Stimulated activated CD8-positive, alpha-beta memory T cell treated with anti-CD3 and anti-CD28 coated beads, Interleukin-12 subunit alpha, Interleukin-12 subunit beta, amount 100 ng/mL, for 1 hour (primary cell): ENCODE measurements at places on chromosomes 12 and 14.
A peak's percentile ranks its signal among the peaks of the same experiment; 100 is the strongest.

GRCh38 chr14:103923863-103924262 lies 4.4 kb upstream of the TDRD9 start:
- no peak for DNase-seq

GRCh38 chr12:131608740-131609690 lies 101.9 kb upstream of the SFSWAP start:
- peak; percentile 29 for DNase-seq

DNA sequence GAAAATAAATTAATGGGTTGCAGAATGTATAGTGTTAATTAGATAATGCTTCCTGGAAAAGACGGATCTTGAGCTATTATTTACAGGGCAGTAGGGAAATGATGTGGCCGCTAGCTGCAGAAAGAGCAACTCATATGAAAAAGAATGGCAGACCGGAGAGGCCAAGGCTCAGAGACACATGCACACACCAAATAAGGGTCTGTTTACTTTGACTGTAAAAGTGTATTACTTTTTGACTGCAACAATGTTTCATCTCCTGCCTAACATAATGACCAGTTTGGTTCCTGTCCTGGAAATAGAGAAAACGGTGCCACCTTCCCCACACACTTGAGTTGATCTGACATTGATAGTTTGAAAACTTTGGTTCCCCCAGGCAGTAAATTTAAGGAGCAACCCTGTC lies 290.9 kb downstream of the CACNA1C start:
- no peak for DNase-seq

GRCh38 chr12:112381406-112381882 lies 787 bp downstream of the HECTD4 start:
- no peak for DNase-seq

DNA sequence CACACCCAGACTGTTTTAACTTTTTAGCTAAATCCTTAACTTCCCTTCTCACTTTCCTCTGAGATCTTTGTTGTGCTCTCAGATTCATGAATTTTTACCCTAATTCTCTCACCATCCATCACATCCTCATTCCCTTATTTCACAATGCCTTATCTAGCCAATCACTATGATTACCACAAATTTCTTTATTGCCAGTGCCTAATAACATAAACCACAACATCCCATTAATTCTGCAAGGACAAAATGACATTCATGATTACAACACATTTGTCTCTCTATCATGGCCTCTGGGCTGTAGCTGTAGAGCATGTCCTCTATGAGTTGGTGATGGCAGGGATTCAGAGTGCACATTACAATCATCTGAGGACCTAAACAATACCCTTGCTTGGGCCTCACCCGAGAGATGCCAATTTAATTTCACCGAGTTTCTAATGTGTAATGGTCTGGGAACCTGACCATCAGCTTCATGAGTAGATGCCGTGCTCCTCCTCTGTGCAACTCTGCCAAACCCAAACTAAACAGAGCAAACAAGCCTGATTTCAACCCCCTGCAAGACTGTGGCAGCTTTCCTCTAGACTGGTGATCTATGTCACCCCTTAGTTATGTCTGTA lies 99.3 kb downstream of the SPTSSA start:
- DNase-seq: no peak

DNA sequence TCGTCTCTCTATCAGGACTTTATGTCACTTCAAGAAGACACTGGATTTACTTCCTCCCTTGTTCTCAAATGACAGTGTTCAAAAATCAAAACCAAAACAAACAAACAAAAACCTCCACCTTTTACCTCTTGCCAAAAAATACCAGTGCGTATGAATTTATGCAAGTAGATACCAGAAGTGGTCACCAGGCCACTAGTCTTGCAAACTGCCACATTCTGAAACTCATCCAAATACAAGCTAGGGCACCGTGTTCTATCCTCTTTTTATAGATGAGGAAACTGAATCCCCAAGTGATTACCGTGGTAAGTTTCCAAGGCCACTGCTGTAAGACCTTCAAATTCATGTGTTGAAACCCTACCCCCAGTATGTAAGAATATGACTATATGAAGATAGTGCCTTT lies 343.9 kb upstream of the KITLG start:
- DNase-seq: no peak

GRCh38 chr12:108106599-108106998 lies 22.5 kb upstream of the WSCD2 start:
- DNase-seq: no peak

- DNase-seq: no peak
Measured at GRCh38 chr12:115166698-115167315, 482.8 kb upstream of the TBX3 start.

DNA sequence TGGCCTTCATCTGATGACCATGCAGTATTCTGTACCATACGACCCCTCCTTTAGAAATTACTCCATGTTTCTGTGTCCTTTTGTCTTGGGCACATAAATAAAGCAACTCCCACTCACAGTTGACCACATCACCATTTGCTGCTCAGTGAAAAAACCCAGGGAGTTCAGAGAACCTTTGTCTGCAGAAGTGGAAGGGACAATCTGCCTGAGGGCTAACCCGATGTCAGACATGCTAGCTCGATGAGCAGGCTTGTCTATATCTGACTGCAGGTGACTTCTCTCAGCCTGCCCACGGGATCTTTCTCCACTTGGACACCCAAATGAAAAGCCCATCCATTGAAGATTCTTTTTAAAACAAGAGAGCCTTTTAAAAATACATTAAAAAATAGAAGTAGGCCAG lies 45.7 kb upstream of the GRIP1 start:
- no peak for DNase-seq

DNA sequence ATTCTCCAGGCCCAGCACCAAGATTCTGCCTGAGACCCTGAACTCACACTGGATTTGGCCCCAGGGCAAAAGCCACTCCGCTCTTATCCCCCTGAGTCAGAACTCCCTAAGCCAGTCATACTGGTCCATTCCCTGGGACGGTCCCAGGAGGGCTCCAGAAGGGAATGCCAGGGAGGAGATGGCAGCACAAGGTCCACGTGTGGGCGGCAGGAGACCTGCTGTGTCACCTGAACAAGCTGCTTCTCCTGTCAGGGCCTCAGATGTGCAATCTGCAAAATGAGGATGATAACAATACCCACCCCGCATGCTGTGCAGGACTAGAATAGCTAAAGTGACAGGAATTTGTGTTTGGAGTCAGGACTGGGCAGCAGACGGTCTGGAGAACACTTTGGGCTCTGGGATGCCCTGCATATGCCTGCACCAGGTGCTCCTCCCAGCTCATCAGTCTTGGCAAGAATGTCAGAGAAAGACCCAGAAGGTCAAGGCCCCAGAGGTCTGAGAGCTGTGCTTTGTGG lies 40.3 kb downstream of the CMKLR1 start:
- DNase-seq: no peak

DNA sequence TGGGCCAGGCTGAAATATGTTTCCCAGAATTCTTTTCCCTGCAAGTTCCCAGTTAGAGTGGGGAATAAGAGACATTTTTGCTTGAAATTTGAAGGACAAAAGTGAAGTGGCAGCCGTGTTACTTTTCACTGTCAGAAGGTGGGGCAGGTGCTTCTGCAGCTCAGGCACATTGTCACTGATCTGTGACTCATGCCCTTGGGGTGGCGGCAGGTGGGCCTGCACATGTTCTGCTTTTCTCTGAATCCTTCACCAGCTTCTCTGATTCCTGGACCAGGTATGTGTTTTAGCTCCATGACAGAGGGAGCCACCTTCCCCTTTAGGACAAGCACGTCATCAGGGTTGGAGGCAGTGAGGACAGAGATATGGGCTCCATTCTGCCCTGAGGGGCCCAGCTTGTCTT lies 11.7 kb upstream of the KCNA5 start:
- no peak for DNase-seq

DNA sequence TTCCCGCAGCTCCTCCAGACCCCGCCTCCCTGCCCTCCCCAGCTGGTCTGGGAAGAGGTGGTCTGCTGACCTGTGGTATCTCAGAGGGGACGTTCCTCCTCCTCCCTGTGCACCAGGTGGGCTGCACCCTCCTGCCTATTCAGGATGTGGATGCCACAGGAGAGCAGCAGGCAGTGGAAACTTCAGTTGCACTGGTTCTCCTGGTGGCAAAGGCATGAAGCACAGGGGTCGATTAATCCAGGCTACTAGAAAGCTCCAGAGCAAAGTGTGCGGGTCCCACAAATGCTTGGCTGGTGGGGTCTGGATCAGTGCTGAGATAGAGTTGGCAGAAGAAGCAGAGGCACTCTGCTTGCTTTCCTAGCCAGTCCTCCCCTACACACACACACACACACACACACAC lies 197.0 kb downstream of the SLC41A2 start:
- DNase-seq: no peak

- DNase-seq: no peak
Measured at GRCh38 chr12:92365836-92366235, 220.2 kb upstream of the BTG1 start.

GRCh38 chr12:127343940-127344339 lies 923.0 kb upstream of the TMEM132C start:
- DNase-seq: no peak

DNA sequence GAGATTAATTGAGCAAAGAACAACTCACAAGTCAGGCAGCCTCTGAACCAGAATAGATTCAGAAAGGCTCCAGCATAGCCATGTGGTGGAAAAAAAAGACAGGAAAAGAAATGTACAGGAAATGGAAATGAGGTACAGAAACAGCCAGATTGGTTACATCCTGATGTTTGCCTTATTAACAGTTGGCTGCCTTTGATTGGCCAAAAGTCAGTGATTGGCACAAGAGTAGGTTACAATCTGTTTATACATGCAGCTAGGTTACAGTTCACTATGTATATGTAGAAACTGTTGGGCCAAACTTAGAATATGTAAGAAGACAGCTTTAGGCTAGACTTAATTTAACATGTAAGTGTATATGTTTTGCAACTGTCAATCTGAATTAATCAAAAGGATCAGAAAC lies 118.9 kb downstream of the UNC79 start:
- DNase-seq: no peak

DNA sequence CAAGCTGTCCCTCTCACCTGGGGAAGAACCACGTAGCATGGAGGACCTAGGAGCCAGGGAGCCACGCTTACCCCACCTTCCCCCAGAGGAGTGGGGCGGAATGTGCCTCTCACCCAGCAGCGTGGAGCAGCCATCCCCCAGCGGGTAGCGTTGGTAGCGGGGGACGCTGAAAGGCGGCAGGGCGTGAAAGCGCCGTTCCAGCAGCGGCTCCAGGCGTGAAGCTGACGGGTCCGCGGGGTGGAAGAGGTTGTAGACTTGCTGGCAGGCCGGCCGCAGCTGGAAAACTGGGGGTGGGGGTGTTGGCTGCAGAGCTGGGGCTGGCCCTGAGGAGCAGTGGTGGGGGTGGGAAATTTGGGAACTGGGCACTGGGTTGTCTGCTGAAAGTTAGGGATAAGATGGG lies 11.9 kb downstream of the ARL6IP4 start:
- no peak for DNase-seq

DNA sequence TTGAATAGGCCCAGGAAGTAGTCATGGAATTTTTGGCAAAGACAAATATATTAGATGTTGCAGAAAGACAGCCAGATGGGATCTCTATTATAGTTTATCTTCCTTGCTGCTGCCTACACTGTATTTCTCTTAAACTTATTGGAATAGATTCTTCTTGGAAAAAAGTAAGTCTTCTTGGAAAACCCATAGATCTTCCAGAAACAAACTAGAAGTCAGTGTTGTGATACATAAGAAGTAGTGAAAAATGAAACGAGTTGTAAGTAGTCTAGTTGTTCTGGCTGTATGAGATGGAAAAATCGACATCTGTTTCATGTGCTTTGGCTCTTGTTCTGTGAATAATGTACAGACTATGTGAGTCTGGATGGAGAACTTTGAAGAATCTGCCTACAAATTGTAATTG lies 29.0 kb downstream of the GLIPR1L2 start:
- DNase-seq: no peak
